NCI-H446 treated with DMSO at 0.1 percent for 48 hours (cell line): ENCODE measurements at places on chromosomes 11 and 22.

- no peak for DNase-seq
Observed at GRCh38 chr11:131975619-131976018, 605.2 kb downstream of the NTM start.

- DNase-seq, result peak; percentile 74
Observed at GRCh38 chr11:12331239-12331874, 46.0 kb upstream of the PARVA start.

- no peak for DNase-seq
Observed at GRCh38 chr11:96466607-96467006, 76.8 kb downstream of the JRKL start.

DNA sequence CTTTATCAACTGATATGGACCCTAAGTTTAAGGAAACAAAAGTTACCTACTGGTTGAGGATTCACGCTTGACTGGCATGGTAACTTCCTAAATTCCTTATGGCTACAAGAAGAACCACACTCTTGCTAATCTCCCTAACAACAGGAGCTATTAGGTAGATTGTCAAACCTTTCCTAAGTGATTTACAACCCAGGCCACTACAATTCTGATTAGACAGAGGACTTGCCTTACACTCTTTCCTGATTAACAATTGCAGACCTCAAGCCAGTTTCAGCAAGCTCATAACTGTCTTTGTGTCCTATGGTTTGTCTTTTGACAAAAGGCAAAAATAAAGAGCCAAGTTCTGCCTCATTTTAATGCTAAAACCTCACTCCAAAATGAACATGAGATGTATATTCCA is 16.3 kb downstream of the OR52K2 start:
- no peak for DNase-seq

GRCh38 chr11:75631086-75631730 is 37.6 kb downstream of the MAP6 start:
- no peak for DNase-seq

- no peak for DNase-seq
Observed at GRCh38 chr22:30922151-30922611, 46.4 kb downstream of the MORC2 start.

GRCh38 chr22:28923826-28924732 is 40.7 kb downstream of the ZNRF3 start:
- no peak for DNase-seq

DNA sequence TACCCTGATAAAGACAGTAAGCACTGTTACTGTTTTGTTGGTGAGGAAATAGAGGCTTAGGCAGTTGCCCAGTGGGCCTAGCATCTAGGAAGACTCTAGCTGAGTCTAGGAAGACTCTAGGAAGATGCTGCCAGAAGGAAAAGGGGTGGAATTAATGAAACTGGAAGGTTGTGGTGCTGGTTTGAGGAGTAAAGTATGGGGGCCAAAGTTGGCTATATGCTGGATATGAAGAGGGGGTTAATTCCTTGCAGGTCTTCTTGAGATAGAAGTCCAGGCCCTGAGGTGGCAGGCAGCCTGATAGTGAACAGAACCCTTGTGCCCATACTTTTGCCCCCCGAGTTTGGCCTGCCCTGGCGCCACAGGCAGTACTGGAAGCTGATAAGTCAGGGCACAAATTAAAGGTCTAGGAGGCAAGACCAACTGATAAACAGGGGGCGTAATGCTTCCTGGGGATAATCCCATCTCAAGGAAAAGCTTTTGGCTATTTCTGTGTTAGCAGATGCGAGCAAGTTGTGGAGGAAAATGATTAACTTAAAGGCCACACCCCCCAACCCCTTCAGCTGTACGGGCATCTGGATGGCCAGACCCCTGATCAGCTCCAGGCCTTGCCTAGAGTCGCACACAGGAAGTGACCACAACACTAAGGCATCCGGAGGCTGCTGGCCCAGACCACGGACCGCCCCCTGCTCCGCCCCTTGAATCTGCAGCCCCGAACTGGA is 3.1 kb downstream of the ILK start:
- DNase-seq, result peak; percentile 38

- DNase-seq, result no peak
Observed at GRCh38 chr11:28697920-28698827, 590.0 kb downstream of the METTL15 start.
